ENCODE measurements at places on chromosomes 12 and 14. TPM values are rescaled to one million over a fixed set of nuclear protein-coding genes. Genes with fewer than 3 reads are reported as not detected.

- no peak for DNase-seq
These were observed 325 bp downstream of the CRIP1 start for GRCh38 chr14:105486974-105487448.

DNA sequence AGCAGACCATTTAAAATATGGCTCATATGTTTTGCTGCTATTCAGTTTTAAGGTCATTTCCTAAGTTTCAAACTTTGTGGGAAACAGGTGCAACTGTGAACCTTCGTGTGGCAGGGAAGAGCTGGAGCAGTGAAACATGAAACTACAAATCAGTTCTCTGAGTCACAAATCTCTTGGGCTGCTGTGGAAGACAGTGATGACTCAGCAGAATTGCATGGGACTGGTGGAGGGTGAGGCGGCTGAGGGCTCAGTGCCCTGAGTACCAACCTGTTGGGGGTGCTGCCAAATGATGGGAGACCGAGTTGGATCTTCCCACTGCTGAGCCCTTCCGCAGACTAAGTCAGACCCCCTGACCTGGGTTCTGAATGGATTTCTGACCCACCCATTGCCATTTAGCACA is 8.4 kb upstream of the CALM1 start:
- DNase-seq, result no peak

- no peak for DNase-seq
These were observed 43.0 kb upstream of the CTDSP2 start for GRCh38 chr12:57889500-57889989.

- DNase-seq, result no peak
These were observed 20.3 kb downstream of the MMAB start for GRCh38 chr12:109552971-109553370.

DNA sequence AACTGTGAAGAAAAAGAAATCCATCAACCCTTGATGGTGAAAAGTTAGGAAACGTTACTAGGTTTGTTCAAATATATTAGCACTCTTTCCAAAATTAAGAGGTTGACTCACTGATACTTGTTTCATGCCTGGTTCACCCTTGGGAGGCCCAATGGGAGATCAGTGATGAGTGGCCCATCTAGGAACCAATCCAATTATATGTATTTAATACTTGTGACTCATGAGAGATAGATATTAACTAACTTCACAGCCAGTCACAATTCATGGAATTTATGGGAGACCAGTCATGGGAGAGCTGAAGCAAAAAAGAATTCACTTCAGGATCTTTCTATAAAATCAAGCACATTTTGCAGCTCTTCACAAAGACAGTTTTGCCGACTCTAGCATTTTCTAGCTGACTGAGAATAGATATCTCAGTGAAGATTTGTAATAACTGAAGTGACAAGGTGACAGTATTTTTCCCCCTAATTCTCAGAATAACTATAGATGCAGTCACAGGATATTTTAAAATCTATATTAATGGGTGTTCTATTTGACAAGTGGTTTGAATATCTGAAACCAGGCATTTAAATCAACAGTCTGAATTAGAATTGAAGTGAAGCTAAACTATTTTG is 230.2 kb downstream of the EPS8 start:
- no peak for DNase-seq

GRCh38 chr14:35949920-35950513 is 123.9 kb downstream of the BRMS1L start:
- no peak for DNase-seq

DNA sequence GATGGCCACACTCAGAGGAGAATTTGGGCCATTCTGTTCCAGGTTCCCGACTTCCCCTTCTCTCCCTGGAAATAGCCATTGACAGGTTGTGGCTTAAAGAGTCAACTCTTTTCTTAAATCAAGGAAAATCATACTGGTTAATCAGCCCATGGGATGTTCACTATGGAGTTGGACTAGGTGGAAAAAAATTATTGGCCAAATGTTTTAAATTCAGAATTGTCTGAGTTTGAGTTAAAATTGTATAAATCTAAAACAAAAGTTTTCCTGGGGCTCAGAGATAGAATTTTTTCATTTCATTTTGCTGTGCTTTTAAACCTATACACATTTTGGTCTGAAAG is 6.5 kb downstream of the ESRRB start:
- no peak for DNase-seq

DNA sequence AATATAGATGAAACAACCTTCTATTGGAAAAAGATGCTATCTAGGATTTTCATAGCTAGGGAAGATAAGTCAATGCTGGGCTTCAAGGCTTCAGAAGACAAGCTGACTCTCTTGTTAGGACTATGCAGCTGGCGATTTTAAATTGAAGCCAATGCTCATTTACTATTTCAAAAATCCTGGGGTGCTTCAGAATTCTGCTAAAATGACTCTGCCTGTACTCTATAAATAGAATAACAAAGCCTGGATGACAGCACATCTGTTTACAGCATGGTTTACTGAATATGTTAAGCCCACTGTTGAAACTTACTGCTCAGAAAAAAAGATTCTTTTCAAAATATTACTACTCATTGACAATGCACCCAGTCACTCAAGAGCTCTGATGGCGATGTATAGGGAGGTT is 155.1 kb downstream of the PIK3C2G start:
- no peak for DNase-seq

- no peak for DNase-seq
These were observed 12.3 kb upstream of the APOF start for GRCh38 chr12:56374726-56375597.

DNA sequence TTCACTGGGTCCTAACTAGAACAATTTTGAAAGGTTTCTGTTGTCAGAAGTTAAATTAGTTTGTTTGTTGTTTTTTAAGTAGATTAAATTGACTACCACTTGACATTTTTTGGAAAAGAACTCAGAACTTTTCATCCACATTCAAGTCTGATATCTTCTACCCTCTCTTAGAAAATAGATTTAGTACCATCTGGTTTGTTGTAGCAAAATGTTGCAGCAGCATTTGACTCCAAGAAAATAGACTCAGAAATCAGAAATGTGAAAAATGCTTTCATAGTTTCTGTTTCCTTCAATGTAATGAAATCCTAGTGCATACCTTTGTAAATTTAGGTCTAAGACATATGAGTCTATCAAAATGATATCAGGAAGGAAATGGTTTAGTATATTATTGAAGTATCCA is 256.3 kb upstream of the CLEC14A start:
- DNase-seq, result no peak

- DNase-seq, result no peak
These were observed 795 bp downstream of the SMAGP start for GRCh38 chr12:51269174-51270066.

DNA sequence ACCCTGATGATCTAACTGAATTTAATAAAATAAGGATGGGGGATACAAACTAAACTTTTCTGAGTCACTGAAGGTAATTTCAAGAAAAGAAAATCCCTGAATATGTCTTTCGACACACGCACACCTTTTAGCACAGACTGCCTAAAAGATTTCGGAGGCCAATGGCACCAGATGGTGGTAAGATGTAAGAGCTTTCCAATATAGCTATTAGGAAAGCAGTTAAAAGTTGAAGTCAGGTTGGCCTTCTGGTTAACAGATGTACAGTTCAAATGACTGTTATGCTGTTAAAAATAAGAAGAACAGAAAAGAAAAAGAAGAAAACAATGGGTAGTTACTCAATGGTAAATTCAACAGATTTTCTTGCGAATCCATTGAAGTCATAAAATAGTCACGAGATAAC is 80.7 kb upstream of the KRR1 start:
- DNase-seq, result no peak

DNA sequence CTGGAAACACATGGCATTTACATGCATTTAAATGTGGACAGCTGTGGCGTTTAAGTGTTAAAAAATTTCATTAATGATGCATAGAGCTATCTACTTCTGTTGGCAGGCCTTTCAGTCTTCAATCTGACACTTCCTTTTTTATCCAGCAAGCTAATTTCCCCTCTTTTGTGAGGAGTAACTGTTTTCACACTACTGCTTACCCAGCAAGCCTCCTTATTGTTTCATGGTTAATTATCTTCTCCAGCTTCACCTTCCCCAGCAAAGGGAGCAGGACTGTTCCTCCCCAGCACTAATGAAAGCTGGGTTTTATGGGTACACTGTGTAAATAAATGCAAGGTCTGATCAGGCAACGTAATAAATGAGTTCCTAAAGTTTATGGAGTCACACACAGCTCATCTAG is 129.4 kb upstream of the NPAS3 start:
- no peak for DNase-seq

DNA sequence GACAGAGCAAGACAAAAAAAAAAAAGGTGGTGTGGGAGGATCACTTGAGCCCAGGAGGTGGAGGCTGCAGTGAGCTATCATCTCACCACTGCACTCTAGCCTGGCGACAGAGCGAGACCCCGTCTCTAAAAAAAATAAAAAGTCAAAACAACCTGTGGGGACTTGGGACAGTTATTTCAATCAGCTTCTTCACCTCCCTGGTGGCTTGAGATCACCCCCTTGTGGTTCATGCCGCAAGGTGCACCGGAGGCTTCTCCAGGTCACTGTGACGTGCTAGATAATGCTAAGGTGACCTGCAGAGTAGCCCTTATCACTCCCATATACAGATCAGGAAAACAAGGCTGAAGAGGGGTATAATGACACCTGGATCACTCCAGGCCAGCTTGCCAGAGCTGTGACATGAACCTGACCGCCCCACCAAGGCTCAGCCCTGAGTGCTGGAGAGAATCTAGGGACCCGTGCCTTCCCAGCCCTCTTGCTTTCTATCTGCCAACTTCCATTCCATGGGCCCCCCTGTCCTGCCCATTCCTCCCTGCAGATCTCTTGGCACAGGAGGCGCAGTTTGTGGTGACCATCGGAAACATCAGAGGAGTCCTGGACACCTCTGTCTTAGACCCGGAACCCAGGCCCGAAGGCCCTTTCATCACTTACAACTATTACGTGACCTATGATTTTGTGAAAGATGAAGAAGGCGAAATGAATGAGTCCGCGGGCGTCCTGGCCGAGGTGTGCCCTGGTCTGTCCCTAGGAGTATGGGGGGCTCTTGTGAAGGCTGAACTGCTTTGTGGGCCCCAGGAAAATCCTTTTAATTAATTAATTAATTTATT is 8.1 kb downstream of the LRRC43 start:
- peak; percentile 14 for DNase-seq

DNA sequence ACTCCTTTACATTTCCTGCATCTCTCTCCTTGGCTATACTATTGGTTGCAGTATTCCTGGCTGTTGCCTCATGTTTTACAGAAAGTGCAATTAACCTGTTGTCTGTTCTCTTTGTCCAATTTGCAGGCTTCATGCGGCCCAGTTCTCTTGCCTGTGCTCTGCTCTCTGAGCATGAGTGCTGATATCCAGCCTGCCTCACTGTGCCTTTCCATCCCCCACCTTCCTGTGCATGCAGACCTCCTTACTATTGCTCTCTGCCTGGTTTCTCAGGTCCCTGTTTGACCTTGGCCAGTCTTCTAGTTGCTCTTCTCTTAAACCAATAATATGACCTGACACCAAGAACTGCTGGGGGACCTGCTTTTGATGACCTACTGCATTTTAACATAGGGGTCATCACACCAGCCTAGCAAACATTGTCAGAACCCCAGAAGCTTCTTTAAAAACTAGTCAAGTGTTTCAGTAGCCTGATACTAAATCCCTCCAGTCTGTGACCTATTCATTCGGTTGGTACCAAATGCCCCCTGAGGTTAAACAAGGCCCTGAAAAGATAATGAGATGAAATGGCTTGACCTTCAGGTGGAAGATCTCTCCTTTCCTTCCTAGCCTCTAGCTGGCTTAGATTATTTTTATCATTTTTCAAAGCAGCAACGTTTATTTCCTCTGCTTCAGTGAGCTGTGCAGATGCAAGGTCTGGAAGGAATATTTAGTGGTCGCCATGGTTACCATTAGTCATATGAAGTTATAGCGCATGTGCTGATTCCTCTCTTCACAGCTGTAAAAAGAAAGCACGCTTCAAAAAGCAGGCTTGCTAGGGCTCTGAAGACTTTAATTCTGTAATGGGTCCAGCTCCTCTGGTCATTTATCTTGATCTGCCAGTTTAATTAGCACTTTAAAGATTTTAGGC is 216.5 kb downstream of the PHLDA1 start:
- peak; percentile 92 for DNase-seq

GRCh38 chr14:35220027-35220676 is 72.0 kb upstream of the PSMA6 start:
- DNase-seq, result no peak

DNA sequence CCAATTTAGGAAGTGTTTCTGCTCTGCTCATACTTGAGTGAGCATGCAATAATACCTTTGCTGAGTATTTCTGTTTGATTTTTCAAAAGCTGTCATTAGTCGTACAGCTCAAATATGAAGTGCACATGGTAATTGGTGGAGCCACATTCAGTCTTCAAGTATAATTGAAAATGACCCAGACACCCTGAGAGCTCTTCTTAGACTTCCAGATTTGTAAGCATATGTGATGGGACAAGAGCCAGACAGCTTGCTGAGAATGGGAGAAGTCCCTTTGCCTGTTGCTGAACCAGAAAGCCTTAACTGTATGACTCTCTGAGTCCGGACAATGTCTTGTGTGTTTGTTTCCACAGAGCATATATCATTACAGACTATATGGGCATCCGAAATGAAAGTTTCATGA is 307.3 kb downstream of the TMEM117 start:
- no peak for DNase-seq

GRCh38 chr12:85633491-85633890 is 202.7 kb downstream of the RASSF9 start:
- DNase-seq, result no peak

GRCh38 chr14:94659901-94660300 is 47.7 kb downstream of the SERPINA3 start:
- DNase-seq, result no peak

GRCh38 chr14:83780321-83780720 is 1749.6 kb upstream of the FLRT2 start:
- no peak for DNase-seq

DNA sequence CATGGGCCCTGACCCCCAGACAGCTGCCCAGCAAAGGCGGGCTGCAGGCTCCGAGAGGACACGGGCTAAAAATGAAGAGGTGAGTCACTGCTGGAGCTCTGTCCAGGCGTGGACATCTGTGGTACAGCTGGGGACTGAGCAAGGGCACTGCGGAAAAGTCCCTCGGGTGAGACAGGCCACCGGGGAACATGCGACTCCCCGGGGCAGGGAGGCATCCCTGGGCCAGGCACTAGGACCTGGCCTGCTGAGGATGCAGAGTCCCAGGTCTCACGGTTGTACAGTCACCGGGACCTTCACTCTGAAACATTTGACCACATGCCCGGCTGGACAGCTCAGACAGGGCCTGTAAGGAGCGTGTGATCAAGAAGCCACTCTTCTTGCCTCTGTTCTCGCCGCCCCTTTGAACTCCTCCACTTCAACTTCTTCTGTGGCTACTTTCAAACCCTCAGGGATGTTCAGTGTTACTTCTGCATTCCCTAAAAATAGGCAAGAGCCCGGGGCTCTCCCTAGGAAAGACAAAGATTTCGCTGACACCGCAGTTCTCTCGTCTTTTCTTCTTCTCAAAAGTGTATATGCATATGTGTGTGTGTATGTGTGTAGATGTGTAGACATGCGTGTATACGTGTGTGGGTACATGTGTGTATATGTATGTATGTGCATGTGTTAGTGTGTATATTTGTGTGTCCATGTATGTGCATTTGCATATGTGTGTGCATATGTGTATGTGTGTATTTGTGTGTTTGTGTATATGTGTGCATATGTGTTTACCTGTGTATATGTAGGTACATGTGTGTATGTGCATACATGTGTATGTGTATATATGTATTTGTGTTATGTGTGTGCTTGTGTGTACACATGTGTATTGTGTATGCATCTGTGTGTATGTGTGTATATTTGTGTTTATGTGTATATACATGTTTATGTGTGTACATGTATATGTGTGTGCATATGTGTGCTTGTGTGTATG is 5.0 kb upstream of the RFLNA start:
- no peak for DNase-seq

The FOXN3 gene
- 18.8 TPM for total RNA-seq

The ING4 gene
- total RNA-seq, result 49.7 TPM

The CCDC177 gene
- total RNA-seq, result not detected

The NEDD8 gene
- total RNA-seq, result 226 TPM

The GPN3 gene
- 20.1 TPM for total RNA-seq

The C12orf54 gene
- not detected for total RNA-seq

Measured in glomerular endothelial cell (primary cell).